Stimulated activated CD8-positive, alpha-beta memory T cell treated with anti-CD3 and anti-CD28 coated beads, Interleukin-4, amount 100 ng/mL, for 4 hours (primary cell): ENCODE measurements at places on chromosomes 4 and X.
A peak's percentile ranks its signal among the peaks of the same experiment; 100 is the strongest.

- no peak for DNase-seq
Observed at GRCh38 chr4:5448221-5448620, 260.1 kb downstream of the EVC2 start.

- no peak for DNase-seq
Observed at GRCh38 chrX:44280116-44280515, 63.4 kb downstream of the EFHC2 start.

- DNase-seq, result no peak
Observed at GRCh38 chr4:116328261-116328860, 757.0 kb downstream of the TRAM1L1 start.

GRCh38 chr4:122692641-122693520 lies 39.6 kb upstream of the BBS12 start:
- no peak for DNase-seq

- DNase-seq, result no peak
Observed at GRCh38 chr4:112747036-112747435, 110.1 kb downstream of the LARP7 start.

DNA sequence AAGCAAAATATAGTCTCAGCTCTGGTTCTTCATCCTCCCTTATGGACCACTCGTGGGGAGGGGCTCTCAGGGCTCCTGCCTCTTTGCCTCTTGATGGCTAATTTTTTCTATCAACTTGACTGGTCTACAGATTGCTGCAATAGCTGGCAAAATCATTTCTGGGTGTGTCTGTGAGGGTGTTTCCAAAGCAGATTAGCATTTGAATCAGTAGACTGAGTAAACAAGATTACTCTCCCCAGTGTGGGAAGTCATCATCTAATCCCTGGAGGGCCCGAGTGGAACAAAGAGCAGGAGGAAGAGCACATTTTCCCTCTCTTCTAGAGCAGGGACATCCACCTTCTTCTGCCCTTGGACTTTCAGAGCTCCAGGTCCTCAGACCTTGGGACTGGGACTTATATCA lies 153.5 kb downstream of the STK32B start:
- no peak for DNase-seq

DNA sequence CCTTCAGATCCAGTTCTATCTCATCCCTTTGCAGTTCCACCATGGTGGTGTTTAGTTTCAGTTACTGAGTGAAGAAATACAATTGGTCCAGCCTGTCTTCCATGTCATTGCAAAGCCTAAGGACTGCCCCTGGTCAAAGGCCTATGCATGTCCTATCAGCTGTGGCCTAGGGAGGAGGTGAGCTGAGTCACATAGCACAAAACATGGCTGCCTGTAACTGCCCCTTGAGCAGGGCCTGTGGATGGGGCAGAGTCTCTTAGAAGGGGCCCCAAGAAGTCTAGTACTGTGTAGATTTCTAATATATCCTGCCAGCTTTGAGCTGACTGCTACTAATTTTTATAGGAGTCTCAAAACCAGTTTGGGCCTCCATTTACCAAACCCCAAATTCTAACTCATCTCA lies 296.7 kb downstream of the FBXW7 start:
- DNase-seq, result no peak

- DNase-seq, result no peak
Observed at GRCh38 chr4:147610686-147611085, 6.5 kb upstream of the TMEM184C start.

DNA sequence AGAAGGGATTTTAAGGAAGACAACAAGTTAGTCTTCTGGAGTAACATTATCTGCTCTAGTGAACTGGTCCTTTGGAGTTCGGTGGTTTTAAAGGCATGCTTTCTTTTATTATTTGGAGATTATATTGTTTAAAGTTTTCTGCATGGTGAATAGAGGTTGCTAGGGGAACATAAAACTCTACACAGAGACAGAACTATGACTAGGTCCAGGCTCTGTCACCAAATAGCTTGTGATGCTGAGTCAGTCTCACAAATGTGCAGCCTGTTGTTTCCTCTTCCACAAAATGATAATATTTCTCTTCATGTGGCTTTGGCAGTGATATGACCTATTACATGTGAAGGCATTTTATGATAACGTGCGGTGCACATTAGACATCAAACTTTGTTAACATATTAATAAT lies 132.6 kb downstream of the PACRGL start:
- no peak for DNase-seq

- no peak for DNase-seq
Observed at GRCh38 chr4:122047456-122048425, 95.9 kb upstream of the TRPC3 start.

DNA sequence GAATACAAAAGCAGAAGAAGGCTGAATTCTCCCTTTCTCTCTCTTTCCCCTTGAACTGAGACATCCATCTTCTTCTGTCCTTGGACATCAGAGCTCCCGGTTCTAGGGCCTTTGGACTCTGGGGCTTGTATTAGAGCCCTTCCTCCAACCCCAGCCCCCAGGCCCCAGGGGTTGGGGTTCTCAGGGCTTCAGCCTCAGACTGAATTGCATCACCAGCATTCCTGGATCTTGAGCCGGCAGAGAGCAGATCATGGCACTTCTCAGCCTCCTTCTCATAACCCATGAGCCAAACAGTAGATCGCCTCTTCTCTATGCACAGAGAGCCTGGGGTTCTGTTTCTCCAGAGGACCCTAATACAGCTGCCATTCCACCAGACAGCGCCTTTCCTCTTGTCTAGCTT lies 25.3 kb upstream of the CLDN24 start:
- no peak for DNase-seq

- DNase-seq, result no peak
Observed at GRCh38 chrX:18873189-18873791, 110.6 kb downstream of the PHKA2 start.

GRCh38 chrX:51332188-51332942 lies at the start of gene NUDT10:
NUDT10 (plus strand) TSS chrX:51332822; CDS start chrX:51332966, 144 bp downstream.
- no peak for DNase-seq

GRCh38 chrX:19772096-19772821 lies 115.1 kb downstream of the SH3KBP1 start:
- DNase-seq, result no peak

GRCh38 chrX:131633285-131633917 lies 89.5 kb downstream of the OR13H1 start:
- DNase-seq, result no peak

GRCh38 chrX:38616904-38617303 lies 55.6 kb downstream of the TSPAN7 start:
- no peak for DNase-seq

- peak; percentile 27 for DNase-seq
Observed at GRCh38 chr4:71004281-71004851, 10.9 kb downstream of the DCK start.

DNA sequence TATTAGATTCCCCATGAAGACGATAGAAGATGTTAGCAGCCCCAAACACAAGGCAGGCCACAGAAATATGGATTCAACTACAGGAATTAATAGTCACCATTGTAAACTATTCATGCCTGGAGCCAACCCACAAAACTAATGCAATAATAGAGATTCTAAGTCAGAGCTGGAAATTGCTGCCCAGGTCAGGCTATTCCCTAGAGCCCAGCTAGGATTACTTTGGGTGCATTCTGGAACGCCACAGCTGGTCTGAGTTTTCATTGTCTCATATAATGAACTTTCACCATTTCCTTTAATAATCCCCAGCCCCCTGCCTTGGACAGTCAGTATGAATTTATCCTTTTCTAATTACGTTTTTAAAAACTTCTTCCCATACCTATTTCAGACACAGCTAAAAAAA lies 252.6 kb downstream of the PAPSS1 start:
- DNase-seq, result no peak

DNA sequence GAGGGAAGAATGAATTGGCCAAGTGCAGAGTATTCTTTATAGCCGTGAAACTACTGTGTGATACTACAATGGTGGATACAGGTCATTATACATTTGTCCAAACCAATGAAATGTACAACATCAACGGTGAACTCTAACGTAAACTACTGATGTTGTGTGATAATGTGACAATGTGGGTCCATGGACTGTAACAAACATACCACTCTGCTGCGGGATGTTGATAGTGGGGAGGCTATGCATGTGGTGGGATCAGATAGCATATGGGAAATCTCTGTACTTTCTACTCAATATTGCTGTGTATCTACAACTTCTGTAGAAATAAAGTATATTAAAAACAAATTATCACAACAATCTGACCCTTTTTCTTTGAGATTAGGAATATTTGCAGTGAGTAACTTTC lies 101.1 kb downstream of the TEX13C start:
- DNase-seq, result no peak

- DNase-seq, result no peak
Observed at GRCh38 chr4:5337731-5338130, 286.5 kb downstream of the STK32B start.

- DNase-seq, result no peak
Observed at GRCh38 chrX:133653358-133653757, 238.1 kb upstream of the GPC4 start.

DNA sequence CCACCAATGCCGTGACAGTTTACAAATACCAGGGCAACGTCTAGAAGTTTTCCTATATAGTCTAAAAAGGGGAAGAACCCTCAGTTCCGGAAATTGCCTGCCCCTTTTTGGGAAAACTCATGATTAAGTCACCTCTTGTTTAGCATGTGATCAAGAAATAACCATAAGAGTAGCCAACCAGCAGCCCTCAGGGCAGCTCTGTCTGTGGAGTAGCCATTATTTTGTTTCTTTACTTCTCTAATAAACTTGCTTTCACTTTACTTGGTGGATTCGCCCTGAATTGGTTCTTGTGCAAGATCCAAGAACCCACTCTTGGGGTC lies 20.0 kb upstream of the HOPX start:
- DNase-seq, result no peak

DNA sequence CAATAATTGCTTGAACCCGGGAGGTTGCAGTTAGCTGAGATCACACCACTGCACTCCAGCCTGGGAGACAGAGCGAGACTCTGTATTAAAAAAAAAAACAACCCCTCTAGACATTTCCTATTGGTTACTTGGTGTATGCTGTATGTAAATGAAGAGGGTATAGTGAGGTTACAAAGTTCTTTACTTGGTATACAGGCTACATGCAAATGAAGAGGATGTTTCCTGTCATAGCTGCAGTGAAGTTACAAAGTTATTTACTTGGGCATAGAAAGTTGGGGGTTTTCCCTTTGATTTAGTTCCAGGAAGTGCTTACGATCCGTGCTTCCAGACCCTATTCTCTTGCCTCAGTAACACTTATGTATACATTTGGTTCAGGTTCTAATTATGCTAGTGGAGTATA lies 38.4 kb upstream of the CLNK start:
- no peak for DNase-seq
